Upper lobe of left lung (tissue), 6 donors: ENCODE measurements at places on chromosomes 7 and 10.

GRCh38 chr7:15985587-15986384 is 299.3 kb upstream of the MEOX2 start:
- DNase-seq = no peak

DNA sequence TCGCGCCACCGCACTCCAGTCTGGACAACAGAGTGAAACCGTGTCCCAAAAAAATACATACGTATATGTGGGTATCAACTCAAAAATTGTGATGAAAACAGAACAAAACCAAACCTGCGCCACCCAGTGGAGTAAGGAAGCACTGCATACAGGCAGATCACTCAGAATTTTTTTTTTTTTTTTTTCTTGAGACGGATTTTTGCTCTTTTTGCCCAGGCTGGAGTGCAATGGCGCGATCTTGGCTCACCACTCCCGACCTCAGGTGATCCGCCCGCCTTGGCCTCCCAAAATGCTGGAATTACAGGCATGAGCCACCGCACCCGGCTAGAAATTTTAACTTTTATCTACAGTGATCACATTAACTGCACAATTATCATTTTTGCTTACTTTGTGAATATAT is 9.1 kb upstream of the TMEM236 start:
- no peak for DNase-seq

GRCh38 chr7:86933295-86933845 is 126.1 kb downstream of the ELAPOR2 start:
- no peak for DNase-seq

DNA sequence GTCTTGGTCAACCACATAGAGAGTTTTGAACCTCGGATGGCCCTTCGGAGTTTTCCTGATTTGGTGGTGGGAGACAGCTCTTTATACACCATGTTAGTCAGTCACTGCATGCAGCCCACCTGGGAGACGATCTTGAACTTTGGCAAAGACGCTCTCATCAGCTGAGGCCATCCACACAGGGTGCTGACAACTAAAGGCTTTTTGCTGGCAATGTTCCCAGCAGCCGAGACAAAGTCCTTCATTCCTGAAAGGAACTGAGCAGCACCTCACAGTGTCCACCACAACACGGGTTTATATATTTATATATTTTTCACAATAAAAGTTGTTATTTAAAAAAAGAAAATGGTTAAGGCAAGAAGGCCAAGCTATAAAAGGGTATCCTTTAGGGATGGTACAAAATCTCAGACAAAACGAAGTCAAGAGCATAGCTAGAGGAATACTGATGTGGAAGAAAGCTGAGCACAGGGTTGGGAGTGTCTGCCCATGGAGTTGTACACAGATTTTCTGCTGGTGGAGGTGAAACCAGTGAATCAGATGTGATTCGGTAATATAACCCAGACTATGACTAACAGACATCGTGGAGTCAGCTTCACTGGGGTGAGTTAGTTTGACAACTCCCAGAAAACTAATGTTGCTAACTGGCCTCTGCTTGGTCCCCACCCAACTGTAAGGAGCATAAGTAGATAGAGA is 27.4 kb upstream of the CAPZA2 start:
- DNase-seq = no peak

GRCh38 chr10:62805231-62806099 is 945 bp downstream of the ADO start:
- peak; percentile 44 for DNase-seq

DNA sequence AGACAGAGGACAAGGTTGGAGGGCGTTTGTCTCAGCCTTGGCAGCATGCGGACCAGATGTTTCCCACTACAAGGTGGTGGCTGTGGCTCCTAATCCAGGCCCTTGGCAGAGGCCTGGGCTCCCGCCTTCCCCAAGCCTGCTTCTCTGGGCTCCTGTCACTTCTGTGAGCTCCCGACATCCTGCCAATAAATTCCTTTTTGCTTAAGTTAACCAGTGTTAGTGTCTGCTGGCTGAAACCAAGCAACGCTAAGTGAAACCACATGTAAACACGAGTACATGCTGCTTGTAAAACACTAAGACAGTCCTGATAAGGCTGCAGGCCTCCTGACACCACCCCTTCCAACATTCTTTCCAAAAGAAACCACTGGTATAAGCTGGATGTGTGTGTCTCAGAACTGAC is 263.6 kb upstream of the ZMIZ1 start:
- peak; percentile 54 for DNase-seq

DNA sequence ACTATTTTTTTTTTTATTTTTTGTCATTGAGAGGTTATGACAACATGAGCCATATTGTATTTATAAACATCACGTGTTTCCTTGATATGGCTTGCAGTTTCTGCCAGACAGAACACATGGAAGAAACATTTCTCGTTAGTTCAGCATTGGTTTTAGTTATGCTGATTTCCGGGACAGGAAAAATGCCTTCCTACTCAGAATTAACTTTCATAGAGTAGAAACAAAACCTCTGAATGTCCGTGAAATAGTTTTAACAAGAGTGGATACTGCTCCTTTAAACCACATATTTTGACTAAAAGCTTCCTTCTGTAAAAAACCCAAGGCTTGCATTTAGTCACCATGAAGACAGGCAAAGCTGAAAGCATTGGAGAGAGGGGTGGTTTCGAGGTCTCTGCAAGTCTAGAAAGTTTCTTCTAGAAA is 240.4 kb downstream of the KIAA1217 start:
- no peak for DNase-seq

GRCh38 chr10:60913657-60914056 is 30.3 kb downstream of the RHOBTB1 start:
- DNase-seq = no peak

DNA sequence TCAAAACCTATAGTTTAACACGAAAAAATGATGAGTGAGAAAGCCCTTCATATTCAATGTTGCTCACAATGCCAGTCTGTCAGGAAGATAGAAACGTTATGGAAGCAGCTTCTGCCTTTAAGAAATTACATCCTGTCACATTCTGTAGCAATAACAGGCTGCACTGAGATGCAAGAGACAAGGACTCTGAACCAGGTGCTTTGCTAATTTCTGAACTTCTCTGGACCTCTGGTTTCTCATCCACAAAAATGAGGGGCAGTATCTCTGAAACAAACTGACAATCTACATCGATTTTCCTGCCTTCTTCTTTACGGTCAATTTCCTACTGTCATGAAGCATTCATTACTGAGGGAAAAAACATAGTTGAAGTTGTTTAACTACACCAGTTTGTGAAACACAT is 234.0 kb downstream of the SNX13 start:
- no peak for DNase-seq

- no peak for DNase-seq
Measured at GRCh38 chr7:99209781-99210180, 1.9 kb upstream of the KPNA7 start.

- DNase-seq = no peak
Measured at GRCh38 chr7:47202146-47202783, 379.6 kb downstream of the TNS3 start.

- DNase-seq = no peak
Measured at GRCh38 chr7:27745064-27745583, 5.2 kb downstream of the TAX1BP1 start.

- DNase-seq = no peak
Measured at GRCh38 chr10:69438536-69439349, 12.5 kb upstream of the TSPAN15 start.

GRCh38 chr7:157432541-157432956 is 95.7 kb downstream of the DNAJB6 start:
- DNase-seq = peak; percentile 22
